ENCODE measurements at places on chromosomes 3 and 15.

DNA sequence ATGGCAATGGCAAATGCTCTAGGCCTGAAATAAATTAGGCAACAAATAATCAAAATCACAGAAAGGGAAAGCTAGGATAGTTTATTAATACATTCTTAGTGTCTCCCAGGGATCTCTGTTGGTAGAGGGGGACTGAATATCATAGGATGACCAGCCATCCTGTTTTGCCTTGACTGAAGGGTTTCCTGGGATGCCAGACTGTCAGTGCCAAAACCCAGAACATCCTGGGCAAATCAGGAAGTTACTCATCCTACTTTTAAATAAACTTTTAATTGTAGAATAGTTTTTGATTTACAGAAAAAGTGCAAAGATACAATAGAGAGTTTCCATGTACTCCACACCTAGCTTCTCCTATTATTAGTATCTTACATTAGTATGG lies 21.8 kb upstream of the SIAH2 start:
- no peak for DNase-seq

GRCh38 chr3:171333784-171334464 lies 126.3 kb downstream of the TNIK start:
- no peak for DNase-seq

DNA sequence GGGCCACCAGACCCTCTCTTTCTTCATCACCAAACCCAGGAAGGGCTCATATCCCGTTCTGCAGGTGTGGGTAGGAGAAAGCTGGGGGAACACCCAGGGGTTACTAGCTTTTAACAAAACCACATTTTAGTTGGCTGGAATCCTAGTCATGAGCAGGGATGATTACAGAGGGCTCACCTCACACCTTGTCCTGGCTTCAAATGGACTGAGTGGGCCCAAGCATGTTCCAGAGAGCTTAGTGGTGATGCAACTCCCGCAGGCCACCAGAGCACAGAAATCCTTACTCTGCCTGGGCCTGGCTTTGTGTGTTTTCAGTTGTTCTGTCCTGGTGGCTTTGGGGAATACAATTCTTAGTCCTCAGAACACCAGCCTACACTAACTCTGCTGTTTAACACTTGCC lies 56.8 kb upstream of the RYK start:
- no peak for DNase-seq

DNA sequence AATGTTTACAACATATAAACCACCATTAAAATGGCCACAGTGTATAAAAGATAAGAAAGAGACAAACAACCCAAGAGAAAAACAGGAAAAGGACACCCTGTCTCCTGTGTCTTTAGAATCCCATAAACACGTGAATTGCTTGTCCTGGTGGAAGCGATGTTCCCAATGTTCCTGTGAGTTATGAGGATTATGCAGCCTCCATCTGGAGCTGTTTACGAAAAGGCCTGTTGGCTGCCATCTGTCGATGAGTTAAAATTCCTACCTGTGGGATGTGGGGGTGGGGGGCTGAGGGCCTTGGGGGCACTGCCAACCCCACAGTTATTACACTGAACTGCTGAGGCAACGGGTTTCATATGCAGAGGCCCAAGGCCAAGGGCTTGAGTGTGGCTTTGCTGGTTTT lies 13.6 kb downstream of the NISCH start:
- no peak for DNase-seq

- no peak for DNase-seq
Measured at GRCh38 chr3:46187876-46188275, 20.2 kb downstream of the CCR1 start.

- no peak for DNase-seq
Measured at GRCh38 chr3:130692455-130692854, 54.2 kb downstream of the PIK3R4 start.

GRCh38 chr3:52805270-52806039 lies 10.9 kb downstream of the ITIH3 start:
- DNase-seq, result no peak

Measured in renal pelvis (tissue), 12 donors.